ENCODE measurements at places on chromosomes 11 and 22. TPM values are rescaled to one million over a fixed set of nuclear protein-coding genes. Genes with fewer than 3 reads are reported as not detected.
A peak's percentile ranks its signal among the peaks of the same experiment; 100 is the strongest.

SCGB1A1 gene
- not detected for polyA plus RNA-seq

EMID1 gene
- 2.6 TPM for polyA plus RNA-seq

DNA sequence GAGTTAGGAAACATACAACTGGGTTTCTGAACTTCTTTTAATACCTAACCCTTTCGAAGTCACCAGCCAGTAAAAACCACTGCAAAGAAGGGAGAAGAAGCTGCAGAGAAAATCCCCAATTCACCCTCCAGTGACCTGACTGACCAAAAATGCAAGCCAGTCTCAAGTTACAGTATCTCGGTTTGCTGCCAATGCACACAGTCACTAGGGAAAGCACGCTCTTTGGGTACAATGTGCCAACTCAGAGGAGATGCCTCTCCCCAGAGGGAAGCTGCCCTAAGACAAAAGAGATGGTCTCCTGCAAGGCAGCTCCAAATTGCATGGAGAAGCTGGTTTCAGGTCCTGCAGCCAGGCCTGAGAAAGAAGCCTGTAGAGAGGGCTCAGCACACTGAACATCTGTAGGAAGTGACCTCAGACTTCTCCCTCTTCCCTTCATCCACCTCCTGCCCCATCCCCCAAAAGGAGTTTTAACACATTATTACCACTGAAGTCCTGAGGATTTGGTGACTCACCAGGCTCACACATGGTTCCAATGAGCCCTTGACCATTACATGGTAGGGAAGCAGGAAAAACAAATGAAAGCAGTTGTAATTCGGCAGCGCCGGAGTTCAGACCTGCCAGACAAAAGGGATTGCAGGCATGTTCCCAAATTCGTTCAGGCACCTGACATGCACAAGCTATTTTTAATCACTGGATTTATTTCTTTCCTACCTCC lies 90.1 kb downstream of the ETS1 start:
- no peak overlapping the region for H3K27ac ChIP-seq
- H3K4me1 ChIP-seq, result peaks cover 43% of the 10 kb centered on the region
- no peaks in the 10 kb centered on the region for H3K27me3 ChIP-seq

APOL4 gene
- 8.5 TPM for polyA plus RNA-seq

DNA sequence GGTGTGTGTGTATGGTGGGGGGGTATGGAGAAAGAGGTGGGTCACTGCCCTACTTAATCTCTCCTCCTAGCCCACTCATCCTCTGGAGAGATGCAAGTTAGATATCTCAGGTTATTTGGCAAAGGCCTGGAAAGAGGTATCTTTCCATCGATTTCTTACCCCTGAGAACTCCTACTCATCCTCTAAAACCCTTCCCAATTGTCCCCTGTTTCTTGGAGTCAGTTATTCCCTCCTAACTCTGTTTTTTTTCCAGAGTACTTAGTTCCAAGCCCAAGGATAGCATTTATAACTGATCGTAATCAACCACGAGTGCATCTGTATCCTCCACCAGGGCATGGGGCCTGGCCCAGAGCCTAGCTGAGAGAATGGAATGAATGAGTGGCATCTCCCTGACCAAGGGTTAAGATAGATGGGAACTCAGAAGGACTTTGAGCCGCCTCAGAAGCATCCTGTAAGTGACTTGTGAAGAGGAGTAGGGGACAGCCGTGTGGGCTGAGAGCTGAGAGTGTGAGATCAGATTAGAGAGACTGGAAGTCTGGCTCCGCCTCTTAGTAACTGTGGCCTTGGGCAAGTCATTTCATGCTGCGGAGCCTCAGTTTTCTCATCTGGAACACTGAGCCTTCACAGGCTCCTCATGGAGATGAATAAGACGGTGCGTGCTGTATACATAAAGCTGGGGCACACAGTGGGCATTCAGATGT lies 16.2 kb downstream of the CD6 start:
- no peak overlapping the region for H3K27ac ChIP-seq
- H3K4me3 ChIP-seq, result no peak overlapping the region
- no peaks in the 10 kb centered on the region for H3K27me3 ChIP-seq
- no peak for DNase-seq
- H3K36me3 ChIP-seq, result no peaks in the 10 kb centered on the region
- no peaks in the 10 kb centered on the region for H3K4me1 ChIP-seq

GRCh38 chr11:65425105-65425970 lies 2.7 kb downstream of the NEAT1 start:
- no peaks in the 10 kb centered on the region for H3K27me3 ChIP-seq
- peaks cover 8% of the 10 kb centered on the region for H3K4me1 ChIP-seq
- H3K36me3 ChIP-seq, result no peaks in the 10 kb centered on the region
- peak; percentile 37 for DNase-seq
- H3K27ac ChIP-seq, result peak overlapping the region; percentile 97

CTSW gene
- 0.91 TPM for polyA plus RNA-seq

KRTAP5-5 gene
- not detected for polyA plus RNA-seq

GLB1L3 gene
- not detected for polyA plus RNA-seq

DNA sequence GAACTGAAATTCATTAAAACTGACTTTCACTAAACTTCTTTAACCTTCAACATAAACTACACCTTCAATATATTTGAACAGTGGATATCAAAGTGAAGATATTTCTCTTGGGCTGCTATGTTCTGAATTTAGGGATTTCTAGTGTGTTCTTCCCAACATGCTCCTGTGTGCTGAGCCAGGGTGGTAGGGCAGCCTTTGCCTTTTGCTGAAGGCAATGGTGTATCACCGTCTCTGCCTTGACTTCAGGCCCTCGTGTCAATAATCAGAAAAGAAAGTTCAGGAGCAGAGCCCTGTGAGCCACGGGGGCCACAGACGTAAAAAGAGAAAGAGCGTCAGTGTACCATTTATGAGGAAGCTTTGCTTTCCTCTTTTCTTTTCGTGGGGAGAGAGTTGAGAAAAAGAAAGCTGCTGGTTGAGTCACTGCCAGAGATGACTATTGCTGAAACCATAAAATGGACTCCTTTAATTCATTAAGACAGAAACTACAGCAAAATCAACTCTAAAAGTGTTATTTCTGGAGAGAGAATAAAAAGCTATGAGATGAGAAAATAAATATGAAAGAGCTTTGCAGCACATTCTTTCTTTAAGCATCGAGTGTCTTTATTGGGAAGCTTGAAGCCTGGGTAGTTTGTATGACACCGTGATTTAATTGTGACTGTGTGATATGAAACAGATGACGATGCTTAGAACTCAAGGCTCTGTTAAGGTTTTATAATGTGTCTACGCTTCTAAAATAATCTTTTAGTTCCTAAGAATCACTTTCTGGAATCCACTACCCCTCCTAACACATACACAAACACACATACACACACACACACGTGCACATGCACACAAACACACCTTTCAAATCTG lies 271.8 kb upstream of the MTNR1B start:
- H3K27ac ChIP-seq, result no peak overlapping the region
- H3K4me1 ChIP-seq, result no peaks in the 10 kb centered on the region
- no peak for DNase-seq
- H3K27me3 ChIP-seq, result no peaks in the 10 kb centered on the region
- H3K4me3 ChIP-seq, result no peak overlapping the region
- no peaks in the 10 kb centered on the region for H3K36me3 ChIP-seq

TOLLIP gene
- 25.8 TPM for polyA plus RNA-seq

DNA sequence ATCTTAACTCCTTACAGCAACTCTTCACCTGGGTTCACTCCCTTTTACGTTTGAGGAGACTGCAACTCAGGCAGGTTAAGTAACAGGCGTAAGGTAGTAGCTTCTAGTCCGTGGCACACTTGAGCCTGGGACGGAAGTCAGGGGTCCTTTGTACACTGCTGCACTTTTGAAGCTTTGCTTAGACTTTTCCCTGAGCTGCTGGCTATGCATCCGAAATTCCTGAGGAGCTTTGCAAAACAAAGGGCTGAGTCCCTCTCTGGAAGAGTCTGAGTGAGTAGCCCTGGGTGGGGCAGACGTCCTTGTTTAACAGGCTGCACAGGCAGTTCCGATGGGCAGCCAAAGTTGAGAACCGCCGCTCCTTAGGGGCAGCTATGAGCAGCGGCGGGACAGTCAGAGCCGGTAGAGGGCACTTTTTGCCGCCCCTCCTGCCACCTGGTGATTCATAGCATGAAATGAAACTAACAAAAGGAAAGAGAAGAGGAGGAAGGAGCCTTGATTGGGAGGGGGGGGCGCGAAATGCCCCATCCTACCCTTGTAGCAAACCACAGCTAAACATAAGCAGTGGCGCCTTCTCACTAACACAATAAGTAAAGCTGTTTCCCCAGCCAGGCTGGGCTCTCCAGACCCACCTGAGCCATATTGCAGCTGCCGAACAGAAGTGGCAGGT lies 1.4 kb downstream of the TMEM109 start:
- peak overlapping the region; percentile 50 for H3K4me3 ChIP-seq
- H3K27me3 ChIP-seq, result no peaks in the 10 kb centered on the region
- DNase-seq, result peak; percentile 69
- peaks cover 3% of the 10 kb centered on the region for H3K4me1 ChIP-seq

GGTLC2 gene
- polyA plus RNA-seq, result not detected

CDKN1C gene
- 142 TPM for polyA plus RNA-seq

C11orf91 gene
- not detected for polyA plus RNA-seq

- peak; percentile 56 for DNase-seq
- no peaks in the 10 kb centered on the region for H3K4me1 ChIP-seq
- H3K36me3 ChIP-seq, result no peaks in the 10 kb centered on the region
- no peak overlapping the region for H3K4me3 ChIP-seq
Observed at GRCh38 chr11:18115360-18116127, 9.7 kb upstream of the SAAL1 start.

GRCh38 chr22:22878801-22879674 lies 8.6 kb upstream of the IGLL5 start:
- DNase-seq, result no peak
- no peaks in the 10 kb centered on the region for H3K36me3 ChIP-seq
- no peak overlapping the region for H3K4me3 ChIP-seq
- H3K27me3 ChIP-seq, result no peaks in the 10 kb centered on the region
- no peaks in the 10 kb centered on the region for H3K4me1 ChIP-seq

PLEKHB1 gene
- 9.6 TPM for polyA plus RNA-seq
